Small intestine (tissue), 16 donors: ENCODE measurements at places on chromosomes 6 and 20. TPM values are rescaled to one million over a fixed set of nuclear protein-coding genes. Genes with fewer than 3 reads are reported as not detected.

Gene CDSN
- polyA plus RNA-seq = not detected

- H3K4me3 ChIP-seq = no peak overlapping the region
- no peaks in the 10 kb centered on the region for H3K36me3 ChIP-seq
- H3K27ac ChIP-seq = no peak overlapping the region
- no peak for DNase-seq
- no peaks in the 10 kb centered on the region for H3K4me1 ChIP-seq
- H3K27me3 ChIP-seq = no peaks in the 10 kb centered on the region
Measured at GRCh38 chr6:86526238-86526637, 411.1 kb upstream of the HTR1E start.

DNA sequence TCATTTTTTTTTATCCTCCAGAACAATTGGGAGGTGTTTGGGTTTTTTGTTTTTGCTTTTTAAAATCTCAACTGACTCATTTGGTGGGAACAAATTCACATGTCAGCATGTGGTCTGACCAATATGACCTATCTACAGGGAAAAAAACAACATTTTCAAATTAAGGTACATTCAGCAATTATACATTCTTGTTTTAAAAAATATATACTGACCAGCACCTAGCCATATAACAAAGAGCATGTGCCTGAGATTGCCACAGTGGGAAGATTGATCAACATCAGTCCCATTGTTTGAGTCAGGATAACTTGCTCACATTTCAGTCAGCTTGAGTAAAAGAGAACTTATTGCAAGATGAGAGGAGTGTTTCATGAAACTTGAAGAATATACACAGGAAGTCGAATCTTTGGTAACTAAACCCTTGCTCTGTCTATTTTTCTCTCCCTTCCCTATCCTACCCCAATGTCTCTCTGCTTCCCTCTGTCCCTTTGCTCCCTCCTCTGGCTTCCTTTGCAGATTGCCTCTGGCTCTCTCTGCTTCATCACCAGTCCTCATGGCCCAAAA, 163.2 kb upstream of the TAB2 start:
- no peak for DNase-seq
- H3K4me1 ChIP-seq = no peaks in the 10 kb centered on the region
- no peaks in the 10 kb centered on the region for H3K36me3 ChIP-seq
- H3K4me3 ChIP-seq = no peak overlapping the region

- H3K4me1 ChIP-seq = no peaks in the 10 kb centered on the region
- H3K27ac ChIP-seq = no peak overlapping the region
- H3K27me3 ChIP-seq = no peaks in the 10 kb centered on the region
- H3K4me3 ChIP-seq = no peak overlapping the region
- no peaks in the 10 kb centered on the region for H3K36me3 ChIP-seq
Measured at GRCh38 chr20:52596256-52596655, 375.9 kb upstream of the TSHZ2 start.
